Lung (tissue), 17 donors: ENCODE measurements at places on chromosomes 3 and 15.

DNA sequence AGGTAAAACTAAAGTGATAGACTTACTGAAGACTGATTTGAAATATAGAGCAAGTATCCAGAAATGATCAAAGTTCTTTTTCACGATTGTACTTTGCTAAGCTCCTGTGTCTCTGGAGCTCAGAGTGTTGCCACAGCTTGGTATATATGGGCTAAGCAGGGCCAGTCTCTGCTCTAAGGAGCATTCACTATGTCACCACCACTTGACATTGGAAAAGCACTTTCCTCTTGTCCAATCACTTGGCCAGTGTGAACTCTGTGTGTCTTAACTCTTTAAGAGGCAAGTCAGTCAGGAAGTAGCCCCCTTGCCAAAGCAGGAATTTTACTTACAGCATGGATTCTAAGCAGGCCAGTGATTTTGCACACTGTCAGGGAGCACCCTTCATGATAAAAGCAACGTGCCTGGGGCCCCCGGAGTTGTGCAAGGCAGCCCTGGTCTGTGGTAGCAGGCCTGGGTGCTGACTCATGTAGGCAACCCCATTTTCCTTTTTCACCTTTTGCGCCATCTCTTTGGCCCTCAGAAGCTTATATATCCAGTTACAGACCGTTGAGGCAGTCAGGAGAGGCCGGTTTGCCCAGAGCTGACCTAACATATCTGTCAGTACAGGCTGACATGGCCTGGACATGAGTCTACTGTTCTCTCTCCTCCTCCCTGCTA lies 73.0 kb downstream of the HCN4 start:
- DNase-seq: peak; percentile 24

DNA sequence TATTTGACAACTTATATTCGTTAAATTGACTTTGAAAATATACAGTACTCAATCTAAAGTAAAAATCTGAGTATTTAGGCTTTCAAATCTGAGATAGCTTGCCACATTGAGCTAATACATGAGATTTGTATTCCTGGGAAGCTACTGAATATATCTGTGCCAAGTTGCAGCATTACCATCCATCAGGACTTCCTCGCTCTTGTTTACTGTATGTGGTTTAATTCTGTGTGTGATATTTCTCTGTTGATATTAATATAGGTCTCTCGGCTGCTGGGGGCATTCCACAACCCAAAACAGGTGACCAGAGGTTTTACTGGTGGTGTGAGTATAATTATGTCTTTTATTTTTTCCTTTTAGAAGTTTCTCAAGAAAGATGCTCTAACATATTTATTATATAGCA lies 5.8 kb downstream of the IDH3A start:
- DNase-seq: no peak

DNA sequence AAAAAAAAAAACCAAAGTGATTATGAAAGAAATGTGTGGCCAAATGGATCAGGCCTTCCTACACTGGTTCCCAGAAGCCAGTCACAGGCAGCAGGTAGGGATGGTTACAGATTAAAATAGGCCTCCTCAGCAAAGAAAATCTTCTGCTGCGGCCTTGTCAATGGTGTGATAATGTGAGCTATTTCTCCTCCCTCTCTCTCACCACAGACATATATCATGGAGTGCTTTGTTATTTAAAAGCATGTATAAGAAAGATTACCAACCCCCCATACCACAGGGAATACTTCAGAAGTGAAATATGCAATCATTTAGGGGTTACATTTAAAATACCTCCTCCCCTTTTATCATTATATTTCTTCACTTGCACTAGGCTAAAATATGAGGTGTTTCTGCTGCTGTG lies 32.2 kb upstream of the LRTM1 start:
- DNase-seq: no peak

GRCh38 chr3:149506540-149506939 lies 32.0 kb downstream of the TM4SF4 start:
- DNase-seq: no peak

DNA sequence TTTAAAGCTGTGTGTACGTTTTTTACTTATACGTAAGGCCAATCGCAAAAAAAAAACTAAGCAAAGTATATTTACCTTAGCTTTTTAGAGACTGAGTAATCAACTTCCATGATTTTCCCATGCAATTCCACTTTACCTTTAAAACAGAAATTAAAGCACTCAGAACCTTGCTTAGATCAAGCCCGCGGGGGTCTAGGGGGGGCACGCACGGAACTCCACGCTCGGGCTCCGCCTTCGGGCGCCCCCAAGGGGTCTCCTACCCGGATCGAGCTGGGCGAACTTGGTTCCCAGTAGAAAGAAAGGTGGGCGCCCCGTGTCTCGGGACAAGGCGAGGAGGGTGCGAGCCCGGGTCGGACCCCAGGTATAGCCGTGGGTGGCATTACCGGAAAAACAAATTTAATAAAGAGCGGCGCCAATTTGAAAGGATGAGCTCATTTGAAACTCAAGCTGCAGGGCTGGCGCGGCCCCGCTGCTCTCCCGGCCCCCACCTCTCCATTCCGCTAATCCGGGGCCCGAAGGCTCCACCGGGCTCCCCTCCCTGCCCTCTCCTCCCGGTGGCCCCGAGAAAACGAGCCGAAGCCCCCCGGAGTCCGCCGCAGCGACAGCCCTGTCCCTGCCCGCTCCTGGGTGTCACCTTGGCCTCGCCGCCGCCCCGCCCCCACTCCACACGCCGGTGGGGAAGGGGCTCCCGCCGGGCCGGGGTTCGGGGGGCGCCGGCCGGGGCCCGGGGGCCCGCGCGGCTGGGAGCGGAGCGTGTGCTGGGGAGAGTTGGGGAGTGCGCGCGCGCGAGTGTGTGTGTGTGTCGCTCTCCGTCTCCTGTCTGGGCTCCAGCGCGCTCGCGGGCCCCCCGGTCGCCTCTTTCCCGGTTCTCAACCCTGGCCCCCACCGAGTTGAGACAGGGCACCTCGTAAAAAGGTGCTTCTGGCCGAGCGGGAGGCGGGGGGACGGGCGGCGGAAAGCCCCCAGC lies 1.5 kb downstream of the IGF2BP2 start:
- DNase-seq: peak; percentile 79

- no peak for DNase-seq
These were observed 362.2 kb downstream of the RBMS3 start for GRCh38 chr3:29643034-29643425.

GRCh38 chr3:138351916-138352550 lies 3.7 kb downstream of the MRAS start:
- DNase-seq: no peak

DNA sequence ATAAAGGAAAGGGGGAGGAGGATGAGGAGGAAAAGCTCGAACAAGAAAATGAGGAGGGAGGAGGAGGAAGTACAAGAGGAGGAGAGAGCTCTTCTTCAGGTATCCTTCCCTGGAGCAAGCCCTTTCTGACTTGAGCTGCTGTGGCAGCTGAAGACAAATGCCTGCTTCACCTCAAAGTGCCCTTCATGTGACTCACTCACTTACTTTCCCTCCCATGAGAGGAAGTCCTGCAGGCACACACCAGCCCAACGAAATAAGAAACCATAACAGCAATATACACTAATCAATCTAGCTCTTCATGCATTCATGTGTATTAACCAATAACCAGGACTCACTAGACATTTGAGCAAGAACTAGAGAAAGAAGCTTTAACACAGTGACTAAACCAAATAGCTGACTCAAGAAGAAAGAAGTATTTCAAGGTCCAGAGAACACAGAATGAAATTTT lies 251.9 kb downstream of the IGSF11 start:
- no peak for DNase-seq

- peak; percentile 66 for DNase-seq
These were observed 459 bp upstream of the ADCY5 start for GRCh38 chr3:123449102-123449996.

- no peak for DNase-seq
These were observed 30.0 kb downstream of the MFSD1 start for GRCh38 chr3:158831861-158832260.

DNA sequence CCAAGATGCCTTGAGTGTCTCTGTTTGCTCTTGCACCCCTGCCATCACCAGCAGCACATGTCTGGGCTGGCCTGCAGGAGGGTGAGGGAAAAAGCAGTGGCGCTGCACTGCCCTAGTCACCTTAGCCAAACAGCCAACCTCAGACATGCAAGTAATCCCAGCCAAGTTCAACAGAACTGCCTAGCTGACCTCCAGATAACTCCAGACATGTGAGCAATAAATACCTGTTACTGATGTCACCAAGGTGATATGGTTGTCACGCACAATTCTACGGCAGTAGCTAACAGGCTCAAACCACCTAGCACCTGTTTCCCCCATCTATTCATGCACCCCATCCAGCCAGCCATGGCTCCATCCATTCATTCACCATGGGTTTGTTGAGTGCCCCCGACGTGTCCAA lies 99.9 kb downstream of the SRGAP3 start:
- no peak for DNase-seq

DNA sequence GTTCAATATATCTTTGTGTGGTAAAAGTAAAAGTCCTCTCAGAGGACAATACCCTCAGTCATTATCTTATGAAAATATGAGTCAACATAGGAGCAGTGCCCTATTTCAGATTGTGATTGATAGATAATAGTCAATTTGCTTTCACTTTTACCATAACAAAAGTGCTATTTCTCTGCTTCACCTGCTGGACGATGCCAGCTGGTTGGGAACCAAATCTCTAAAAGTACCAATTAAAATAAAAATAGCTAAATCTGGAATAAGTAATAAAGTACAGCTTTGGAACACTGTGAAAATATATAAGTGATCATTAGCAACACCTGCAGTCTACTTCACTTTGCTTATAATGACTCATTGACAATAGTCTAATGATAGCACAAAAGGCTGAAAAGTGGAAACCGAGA lies 390.3 kb upstream of the AGTR1 start:
- no peak for DNase-seq

GRCh38 chr3:149296972-149297371 lies 36.5 kb downstream of the TM4SF18 start:
- no peak for DNase-seq

- DNase-seq: no peak
These were observed 66.0 kb downstream of the FLNB start for GRCh38 chr3:58074116-58074715.

DNA sequence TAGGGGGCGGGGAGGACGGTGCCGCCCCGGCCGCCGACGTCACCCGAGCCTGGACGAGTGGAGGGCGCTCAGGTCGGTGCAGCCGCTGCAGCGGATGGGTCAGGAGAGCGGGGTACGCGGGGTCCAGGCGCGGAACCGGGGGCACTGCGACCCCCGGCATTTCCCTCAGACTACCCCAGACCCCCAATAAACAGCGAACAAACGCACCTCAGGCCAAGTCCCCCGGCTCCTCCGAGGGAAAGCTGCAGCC lies 78.9 kb downstream of the IQSEC1 start:
- no peak for DNase-seq

GRCh38 chr3:23876923-23877322 lies 39.9 kb downstream of the NKIRAS1 start:
- DNase-seq: no peak

DNA sequence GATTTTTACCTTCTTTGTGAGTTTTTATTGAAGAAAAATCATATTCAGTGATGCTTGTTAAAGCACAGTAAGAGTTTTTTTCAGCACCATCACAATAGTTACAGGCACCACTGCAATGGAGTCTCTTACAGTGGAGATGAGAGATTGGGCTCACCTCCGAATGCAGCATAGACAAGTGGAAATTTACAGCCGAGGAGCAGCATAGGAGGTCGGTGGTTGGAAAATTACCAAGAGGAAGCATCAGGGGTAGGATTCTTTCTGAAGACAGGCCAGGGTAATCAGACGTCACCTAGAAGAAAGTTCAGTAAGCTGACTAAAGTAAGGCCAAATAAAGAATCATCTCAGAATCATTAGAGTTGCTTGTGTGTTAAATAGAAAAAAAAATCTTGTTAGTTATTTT lies 491.6 kb downstream of the RBMS3 start:
- no peak for DNase-seq

- no peak for DNase-seq
These were observed 10.3 kb upstream of the DNAJC13 start for GRCh38 chr3:132407025-132407424.

DNA sequence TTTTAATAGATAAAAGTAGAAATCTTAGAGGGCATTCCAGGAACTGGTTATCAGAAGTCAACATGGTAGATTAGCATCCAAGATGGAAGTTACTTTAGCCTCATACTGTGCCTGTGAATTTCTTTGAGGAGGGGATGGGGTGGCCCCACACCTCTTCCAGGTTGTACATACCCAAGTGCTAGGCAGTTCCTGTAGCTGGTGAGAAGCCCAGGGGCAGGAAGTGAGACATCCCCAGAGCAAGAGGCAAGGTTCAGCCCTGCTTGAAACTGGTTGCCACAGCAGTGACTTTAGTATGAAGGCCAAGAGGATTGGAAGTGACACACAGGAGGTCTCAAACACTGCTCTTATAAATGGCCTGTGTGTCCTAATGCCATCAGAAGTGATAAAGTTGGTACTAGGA lies 11.9 kb downstream of the GTPBP8 start:
- DNase-seq: no peak

DNA sequence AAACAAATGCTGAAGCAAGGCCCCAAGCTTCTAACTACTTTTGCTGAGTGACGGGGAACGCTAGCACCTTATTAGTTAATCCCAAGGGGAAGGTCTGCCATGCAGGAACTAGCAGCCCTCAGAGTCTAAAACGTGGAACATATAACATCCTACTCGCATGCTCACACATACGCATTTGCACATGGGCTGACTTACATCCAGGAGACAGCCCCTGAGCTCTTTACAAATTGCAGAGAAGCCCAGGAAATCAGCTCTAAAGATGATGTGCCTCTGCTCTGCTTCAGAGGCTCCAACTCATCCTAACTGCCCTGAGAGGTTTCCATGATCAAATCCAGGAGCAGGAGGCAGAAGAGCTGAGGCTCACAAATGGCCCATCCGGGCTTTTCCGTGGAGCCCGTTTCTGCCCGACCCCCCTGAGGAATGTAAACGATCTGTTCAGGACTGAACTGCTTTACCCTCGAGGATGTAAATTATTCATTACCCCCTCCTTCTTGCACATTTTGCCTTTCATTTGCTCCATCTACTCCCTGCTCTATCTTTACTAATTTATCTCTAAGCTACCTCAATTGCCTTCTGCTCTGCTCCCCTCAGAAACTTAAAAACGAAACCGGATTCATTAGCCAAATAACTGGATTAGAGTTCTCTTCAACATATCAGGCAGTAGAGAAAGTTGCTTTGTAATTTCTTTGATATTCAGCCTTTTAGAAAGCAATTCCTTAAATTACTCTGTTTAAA lies 141.9 kb upstream of the CCDC54 start:
- DNase-seq: peak; percentile 51

- DNase-seq: no peak
These were observed 11.1 kb downstream of the COL6A6 start for GRCh38 chr3:130528120-130528519.

- DNase-seq: no peak
These were observed 49.5 kb downstream of the CRTC3 start for GRCh38 chr15:90579213-90579612.

DNA sequence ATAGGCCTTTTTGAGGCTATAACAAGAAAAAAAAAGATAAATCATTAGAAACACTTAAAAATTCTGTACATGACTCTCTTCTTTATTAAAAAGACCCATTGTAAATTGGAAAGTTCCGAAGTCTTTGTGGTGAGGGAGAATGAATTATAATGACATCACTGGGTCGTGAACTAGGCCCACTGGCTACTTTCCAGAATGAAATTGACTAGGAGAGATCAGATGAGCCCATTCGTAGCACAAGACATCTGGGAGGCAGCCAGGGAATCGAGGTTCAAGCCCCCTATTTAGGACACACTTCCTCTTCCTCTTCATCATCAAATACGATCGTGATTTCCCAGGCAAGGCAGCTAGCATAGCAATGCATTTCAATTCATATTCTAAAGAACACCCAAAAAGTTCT lies 889.8 kb upstream of the NR2F2 start:
- DNase-seq: peak; percentile 95
